ENCODE measurements at places on chromosomes 7 and 10.
A peak's percentile ranks its signal among the peaks of the same experiment; 100 is the strongest.

DNA sequence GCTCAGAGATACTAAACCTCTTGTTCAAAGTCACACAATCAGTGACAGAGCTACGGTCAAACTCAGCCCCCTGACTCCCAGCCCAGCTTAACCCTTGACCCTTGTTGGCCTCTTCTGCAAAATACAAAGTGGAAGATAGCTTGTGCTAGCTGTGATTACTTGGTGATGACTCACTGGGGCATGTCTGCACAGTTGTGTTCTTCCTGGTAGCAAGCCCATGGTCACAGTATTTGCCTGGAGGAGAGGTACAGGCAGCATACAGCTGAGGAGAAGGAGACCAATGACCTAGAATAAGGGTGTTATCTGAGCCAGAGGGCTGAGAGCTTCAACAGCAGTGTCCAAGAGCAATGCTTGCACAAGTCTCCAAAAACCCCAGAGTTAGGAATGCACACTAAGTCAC lies 5.7 kb upstream of the HSPA12A start:
- peak; percentile 62 for DNase-seq

DNA sequence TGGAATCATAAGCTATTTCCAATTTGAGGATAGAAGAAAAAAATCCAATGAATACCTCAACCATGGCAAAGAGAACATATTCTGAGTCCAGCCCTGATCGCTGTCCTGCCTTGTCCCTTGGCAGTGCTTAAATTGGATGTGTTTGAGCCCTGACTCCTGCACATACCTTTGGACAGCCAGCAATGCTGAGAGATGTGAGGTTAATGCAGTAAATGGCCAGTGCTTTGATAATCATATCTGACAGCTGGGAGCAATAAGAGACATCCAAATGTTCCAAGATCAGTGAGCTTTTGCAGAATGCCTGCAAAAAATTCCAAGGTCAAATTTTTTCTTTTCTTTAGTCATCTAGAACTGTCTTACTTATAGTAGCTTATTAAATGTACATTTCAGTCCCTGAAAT lies 80.1 kb upstream of the LRRC17 start:
- DNase-seq, result no peak

GRCh38 chr10:62582804-62583208 lies 208.6 kb downstream of the ZNF365 start:
- peak; percentile 87 for DNase-seq

DNA sequence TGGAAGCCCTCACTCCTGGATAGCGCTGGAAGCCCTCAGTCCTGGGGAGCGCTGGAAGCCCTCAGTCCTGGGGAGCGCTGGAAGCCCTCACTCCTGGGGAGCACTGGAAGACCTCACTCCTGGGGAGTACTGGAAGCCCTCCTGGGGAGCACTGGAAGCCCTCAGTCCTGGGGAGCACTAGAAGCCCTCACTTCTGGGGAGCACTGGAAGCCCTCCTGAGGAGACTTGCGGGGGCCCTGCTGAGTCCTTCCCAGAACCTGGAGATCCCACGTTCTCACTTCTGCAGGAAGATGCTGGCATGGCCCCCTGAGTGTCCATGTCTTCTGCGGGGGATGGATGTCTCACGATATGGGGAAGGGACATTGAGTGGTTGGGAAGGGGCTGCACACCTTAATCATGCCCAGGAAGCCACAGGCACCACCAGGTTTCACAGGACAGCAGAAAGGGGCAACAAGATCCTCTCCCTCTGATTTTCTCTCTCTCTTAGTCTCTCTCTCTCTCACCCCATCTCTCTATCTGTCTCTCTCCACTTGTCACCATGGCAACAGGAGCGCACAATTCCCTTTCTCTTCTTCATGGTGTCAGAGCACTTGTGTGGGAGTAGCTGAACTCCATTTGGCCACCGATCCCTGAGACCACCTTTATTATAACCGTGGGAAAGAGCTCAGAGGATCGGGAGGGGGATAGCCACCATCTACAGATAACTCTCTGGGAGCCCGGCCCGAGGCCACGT lies 267.0 kb downstream of the TCERG1L start:
- no peak for DNase-seq

- DNase-seq, result no peak
Measured at GRCh38 chr7:28045592-28045991, 135.0 kb downstream of the JAZF1 start.

GRCh38 chr7:88480896-88481295 lies 174.2 kb upstream of the STEAP4 start:
- DNase-seq, result no peak

GRCh38 chr7:40331915-40332314 lies 197.1 kb downstream of the SUGCT start:
- peak; percentile 68 for DNase-seq
